Caki2 (cell line): ENCODE measurements at places on chromosomes 11 and 22.
A peak's percentile ranks its signal among the peaks of the same experiment; 100 is the strongest.

GRCh38 chr11:1221848-1222311 lies 986 bp upstream of the MUC5B start:
- DNase-seq, result no peak

DNA sequence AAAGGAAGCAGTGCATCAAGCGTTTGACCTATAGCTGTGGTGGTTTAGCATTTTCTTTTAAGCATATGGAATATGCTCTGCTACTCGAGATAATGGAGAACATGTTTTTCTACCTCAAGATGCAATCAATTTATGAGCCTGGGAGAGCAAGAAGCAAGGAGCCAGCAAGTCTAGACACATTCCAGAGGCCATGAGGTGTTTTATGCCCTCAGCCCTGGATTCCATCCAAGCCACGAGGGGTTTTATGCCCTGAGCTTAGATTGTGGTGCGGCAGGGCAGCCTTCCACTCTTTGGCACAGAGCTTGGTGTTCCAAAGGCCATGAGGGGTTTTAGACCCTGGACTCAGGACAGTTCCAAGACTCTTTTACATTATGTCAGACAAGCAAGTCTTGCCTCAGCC lies 11.7 kb upstream of the DNAJB13 start:
- DNase-seq, result no peak

- DNase-seq, result peak; percentile 87
Observed at GRCh38 chr11:34234086-34234740, 123.6 kb downstream of the ABTB2 start.

- no peak for DNase-seq
Observed at GRCh38 chr22:22945195-22945594, 57.6 kb downstream of the IGLL5 start.

GRCh38 chr11:4662876-4663275 lies 19.1 kb downstream of the OR51E1 start:
- no peak for DNase-seq

DNA sequence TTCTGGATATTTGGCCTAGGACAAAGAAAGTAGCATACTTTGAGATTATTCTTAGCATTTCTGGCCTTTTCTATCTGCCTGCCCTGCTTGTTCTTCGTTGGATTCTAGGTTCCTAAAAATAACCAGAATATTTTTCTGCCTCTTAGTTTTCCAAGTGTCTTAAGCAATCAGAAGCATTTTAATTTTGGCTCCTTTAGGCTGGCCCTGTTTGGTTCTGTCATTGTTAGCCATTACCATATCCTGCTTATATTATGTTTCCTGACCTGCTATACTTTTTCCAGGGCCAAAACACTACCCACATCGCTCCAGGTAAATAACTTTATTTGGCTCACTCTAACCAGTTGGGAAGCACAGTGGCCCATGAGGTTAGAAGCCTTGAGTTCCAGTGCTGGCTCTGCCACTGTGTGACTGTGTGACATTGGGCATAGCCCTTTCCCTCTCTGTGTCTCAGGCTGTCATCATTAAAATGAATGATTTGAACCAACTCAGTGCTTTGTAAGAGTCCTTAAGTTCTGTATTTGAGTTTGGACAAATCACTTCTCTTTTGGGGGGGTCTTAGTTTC lies 91.1 kb downstream of the STIM1 start:
- no peak for DNase-seq
